M059J (cell line): ENCODE measurements at places on chromosomes 11 and 22.

DNA sequence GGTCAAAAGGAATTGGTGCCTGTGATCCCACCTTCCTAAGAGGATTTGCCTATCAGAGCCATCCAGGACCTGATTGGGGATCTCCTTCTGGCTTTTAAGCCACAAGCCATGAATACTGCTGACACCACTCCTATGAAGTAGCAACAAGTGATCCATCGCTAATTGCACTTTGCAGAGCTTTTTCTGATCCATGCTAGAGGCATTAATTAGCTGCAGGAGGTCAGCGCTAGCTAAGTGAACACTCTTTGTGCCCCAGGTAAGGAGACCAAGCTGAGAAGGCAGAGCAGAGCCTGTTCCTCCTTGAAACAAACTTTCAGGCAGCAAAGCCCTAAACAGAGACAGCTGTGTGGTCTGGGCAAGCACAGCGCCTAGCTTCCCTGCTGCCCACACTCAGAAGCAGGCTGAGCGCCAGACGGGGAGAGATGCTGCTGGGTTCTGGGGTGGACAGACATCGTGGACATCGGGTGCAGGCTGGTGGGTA, 122.2 kb downstream of the ABTB2 start:
- no peak for DNase-seq

DNA sequence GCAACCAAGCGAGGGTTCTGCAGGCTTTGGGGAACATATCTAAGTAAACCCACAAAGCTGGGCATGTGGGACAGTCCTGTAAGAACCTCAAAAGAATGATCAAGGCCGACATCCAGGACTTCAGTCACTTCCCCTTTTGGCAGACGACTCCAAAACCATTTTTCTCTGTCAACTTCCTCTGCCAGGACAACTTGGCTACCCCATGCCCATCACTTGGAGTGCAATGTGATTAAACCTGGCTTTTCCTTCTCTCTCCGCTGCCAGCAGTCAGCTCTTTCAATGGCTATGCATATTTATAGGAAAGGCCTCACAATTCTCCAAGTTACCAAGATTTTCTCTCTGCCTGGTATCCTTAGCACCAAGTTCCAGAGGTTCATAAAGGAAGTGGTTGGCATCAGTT, 78.9 kb downstream of the C11orf58 start:
- DNase-seq, result no peak

DNA sequence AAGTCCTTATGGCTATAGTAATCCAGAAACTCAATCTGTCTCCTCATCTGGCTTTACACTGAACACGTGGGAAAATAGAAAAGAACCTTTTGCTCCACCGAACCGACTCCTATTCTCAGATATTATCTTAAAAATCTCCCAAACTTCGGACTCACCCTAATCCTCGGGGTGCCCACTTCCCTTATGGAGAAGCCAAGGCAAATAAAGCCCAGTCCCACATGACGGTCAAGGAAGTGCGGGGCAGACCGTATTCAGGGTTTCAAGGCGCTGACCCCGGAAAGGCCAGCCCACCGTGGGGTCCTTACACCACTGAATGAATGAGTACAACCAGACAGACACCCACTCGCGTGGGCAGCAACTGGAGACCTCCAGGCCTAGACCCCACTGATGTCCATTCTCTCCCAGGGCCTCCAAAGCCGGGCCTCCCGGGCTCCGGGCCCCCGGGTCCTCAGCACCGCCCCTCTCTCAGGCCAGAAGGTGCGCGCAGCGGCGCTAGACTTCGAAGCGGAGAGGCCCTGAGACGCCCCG, 489 bp downstream of the NUP98 start:
- no peak for DNase-seq

- DNase-seq, result no peak
These were observed 163.3 kb downstream of the CEP164 start for GRCh38 chr11:117490911-117491310.

DNA sequence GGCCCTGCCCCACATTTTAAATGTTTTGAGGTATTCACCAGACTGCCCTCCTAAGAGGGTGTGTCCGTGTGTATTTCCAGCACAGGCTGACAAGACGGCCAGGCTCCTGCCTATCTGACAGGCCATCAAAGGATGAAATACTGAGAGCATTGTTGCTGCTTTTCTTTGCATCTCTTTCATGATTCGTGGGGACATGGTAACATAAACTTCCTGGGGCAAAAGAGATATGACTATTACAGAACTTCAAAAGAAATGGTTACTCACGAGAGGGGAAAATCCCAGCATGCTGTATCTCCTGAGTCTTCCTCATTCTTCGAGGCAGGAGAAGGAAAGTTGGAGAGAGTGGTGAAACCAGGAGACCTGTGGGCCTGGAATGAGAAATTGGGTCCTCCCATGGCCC, 10.3 kb upstream of the BIK start:
- DNase-seq, result peak; percentile 52

DNA sequence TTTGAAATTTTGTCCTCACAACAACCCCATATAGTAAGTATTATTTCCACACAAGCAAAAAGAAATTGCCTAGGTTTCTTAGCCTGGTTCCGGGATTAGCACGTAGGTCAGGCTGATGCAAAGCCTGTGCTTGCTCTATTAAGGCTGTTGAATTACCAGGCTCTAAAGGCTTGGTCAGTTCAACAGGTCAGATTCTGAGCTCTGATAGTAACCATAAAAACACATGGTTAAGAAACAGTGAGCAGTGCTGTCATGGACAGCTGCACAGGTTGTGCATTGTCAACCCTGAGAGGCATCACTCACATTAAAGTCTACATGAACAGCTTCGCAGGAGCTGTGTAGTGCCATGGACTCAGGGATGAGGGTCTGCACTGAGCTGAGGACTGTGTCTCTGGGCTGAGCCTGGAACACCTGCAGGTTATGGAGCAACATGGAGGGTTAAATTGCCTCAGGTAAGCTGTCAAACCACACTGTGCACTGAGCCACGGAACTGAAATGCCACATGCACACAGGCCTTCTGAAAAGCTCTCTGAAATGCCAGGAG, 98.0 kb downstream of the PIWIL4 start:
- DNase-seq, result peak; percentile 11

GRCh38 chr11:100942016-100942415, 187.6 kb downstream of the PGR start:
- peak; percentile 22 for DNase-seq

- no peak for DNase-seq
These were observed 498.3 kb upstream of the TENM4 start for GRCh38 chr11:79939111-79939510.

- DNase-seq, result peak; percentile 38
These were observed 39.2 kb upstream of the IGLL5 start for GRCh38 chr22:22848364-22848866.

DNA sequence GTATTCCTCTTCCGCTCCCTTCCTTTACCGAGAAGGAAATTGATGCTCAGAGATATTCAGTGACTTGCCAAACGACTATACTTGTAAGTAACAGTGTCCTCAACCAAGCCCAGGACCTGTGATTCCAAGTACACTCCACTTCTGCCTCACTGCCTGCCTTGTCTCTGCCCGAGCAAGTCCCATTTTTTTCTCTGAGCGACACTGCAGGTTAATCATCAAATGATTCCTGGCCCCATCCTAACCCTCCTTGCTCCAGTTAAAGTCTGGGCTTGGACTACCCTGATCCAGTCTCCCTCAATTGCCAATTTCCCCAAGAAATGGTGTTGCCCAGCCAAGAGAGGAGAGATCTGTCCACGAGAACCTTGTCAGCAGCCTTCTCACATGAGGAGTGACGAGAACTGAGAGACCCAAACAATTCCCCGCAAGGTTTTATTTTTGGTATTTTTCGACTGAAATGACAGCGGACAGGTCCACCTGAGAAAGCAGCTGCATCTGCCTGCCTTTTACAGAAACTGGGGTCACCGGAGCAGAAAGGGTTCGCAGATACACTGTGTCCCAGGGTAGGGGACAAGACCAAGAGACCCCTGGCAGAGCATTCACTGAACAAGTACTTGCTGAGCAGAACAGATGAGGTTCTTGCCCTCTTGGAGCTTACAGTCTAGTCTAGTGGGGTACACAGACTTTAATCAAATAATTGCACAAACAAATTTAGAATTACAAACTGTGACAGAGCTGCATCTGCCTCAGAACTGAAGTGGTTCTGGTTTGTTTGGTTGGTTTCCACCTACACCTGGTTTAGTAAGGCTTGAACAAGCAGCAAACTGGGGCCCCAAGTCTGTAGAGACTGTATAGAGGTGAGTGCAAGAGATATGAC, 11.4 kb downstream of the POU2AF1 start:
- DNase-seq, result no peak

GRCh38 chr22:32574958-32575910, 100.6 kb downstream of the FBXO7 start:
- peak; percentile 82 for DNase-seq

- no peak for DNase-seq
These were observed 103.8 kb upstream of the CRYBB3 start for GRCh38 chr22:25095869-25096268.

GRCh38 chr11:118198370-118198769, 21.9 kb upstream of the SCN2B start:
- peak; percentile 54 for DNase-seq

DNA sequence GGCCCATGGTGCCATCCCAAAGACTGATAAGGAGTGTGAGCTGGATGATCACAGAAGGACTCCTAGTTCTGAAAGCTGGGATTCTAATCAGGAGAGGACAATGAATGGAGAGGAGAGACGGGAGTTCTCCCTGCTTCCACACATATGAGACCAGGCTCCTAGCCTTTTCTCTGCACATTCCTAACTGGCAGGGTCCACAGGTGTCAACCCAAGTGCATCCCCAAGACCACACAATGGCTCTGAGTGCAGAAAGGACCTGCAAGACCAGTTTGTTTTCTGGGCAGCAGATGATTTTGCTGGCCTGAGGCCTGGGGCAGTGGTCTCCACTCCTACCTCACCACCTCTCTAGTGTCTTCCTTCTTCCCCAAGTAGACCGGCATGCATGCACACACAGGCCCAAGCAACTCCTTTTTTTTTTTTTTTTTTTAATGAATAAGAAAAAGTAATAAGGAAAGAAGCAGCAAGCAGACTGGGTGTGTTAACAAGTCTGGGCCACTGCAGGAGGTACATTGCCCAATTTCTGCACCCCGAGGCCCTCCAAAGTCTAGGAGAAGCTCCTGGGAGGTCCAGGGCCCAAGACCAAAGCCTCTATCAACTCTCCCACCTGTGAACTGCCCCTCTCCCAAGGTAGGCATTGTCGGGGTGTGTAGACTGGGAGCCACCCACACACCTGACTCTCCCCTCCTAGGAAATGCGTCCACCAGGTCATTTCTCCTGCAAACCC, 1.2 kb upstream of the TSKU start:
- no peak for DNase-seq

GRCh38 chr22:46542011-46542985, 4.9 kb upstream of the CELSR1 start:
- DNase-seq, result peak; percentile 60

- no peak for DNase-seq
These were observed 11.3 kb upstream of the CXCR5 start for GRCh38 chr11:118872403-118872821.

GRCh38 chr11:16097543-16097942, 258.8 kb downstream of the SOX6 start:
- no peak for DNase-seq

- DNase-seq, result no peak
These were observed 310.7 kb upstream of the NCAM1 start for GRCh38 chr11:112650527-112650926.

- no peak for DNase-seq
These were observed 9.7 kb upstream of the SIK3 start for GRCh38 chr11:117107701-117108590.

GRCh38 chr11:122258446-122259194, 142.6 kb upstream of the BLID start:
- DNase-seq, result peak; percentile 61

- peak; percentile 86 for DNase-seq
These were observed 9.2 kb upstream of the CELSR1 start for GRCh38 chr22:46546466-46547178.

GRCh38 chr22:45102896-45103420, 60.8 kb upstream of the NUP50 start:
- no peak for DNase-seq

DNA sequence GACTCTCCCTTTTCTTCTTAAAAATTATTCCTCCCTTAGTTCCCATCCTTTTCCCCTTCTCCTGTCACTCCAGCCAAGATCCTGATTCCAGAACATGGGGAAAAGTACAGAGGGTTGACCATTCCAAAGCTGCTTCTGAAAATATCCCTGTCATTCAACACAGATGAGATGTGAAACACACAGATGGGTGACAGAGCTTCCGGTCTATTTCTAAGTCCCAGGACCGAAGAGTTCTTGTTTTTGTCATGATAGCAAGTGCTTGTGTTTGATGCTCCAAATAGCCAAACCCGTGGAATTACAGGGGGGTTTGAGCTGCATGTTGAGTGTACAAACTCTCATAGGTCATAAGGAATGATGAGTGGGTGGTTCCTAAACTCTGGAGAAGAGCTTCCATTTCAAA, 57.9 kb downstream of the PARVA start:
- no peak for DNase-seq

- DNase-seq, result no peak
These were observed 37.9 kb downstream of the KCNQ1 start for GRCh38 chr11:2482745-2483144.

DNA sequence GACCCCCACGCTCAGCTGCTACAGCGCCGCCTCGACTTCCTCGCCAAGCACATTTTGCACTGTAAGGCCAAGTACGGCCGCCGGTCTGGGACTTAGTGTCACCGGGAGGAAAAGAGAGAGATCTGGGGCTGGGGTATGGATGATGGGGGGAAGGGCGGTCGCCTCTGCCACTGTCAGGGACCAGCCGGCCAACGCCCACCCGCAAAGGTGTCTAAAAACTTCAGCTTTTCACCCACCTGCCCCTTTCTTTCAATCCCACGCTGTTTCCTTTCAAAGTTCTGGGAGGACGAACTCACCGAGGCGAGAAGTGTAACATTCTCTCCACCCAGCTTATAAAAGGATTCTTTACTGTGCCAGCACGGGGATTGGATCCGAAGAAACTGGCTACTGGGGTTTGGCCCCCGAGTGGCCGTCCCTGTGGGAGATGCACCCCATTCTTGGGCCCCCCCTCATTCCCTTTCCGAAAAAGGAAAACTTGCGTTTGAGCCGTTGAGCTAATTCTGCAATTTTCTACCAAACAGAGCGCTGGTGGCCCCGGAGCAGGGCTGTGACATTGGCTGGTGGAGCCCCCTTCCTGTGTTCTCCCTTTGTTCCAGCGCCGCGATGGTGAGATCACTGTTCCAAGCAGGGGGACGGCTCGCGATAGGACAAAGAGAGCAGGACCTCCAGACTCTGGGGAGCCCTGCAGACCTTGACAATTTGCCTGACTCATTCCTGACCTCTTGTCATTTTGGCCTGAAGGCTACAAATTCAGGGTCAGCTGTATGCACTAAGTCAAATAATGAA, 1.8 kb downstream of the FJX1 start:
- DNase-seq, result peak; percentile 63

GRCh38 chr11:117143390-117143789, 697 bp upstream of the PAFAH1B2 start:
- peak; percentile 55 for DNase-seq
